ENCODE measurements at places on chromosomes 2 and 18.

DNA sequence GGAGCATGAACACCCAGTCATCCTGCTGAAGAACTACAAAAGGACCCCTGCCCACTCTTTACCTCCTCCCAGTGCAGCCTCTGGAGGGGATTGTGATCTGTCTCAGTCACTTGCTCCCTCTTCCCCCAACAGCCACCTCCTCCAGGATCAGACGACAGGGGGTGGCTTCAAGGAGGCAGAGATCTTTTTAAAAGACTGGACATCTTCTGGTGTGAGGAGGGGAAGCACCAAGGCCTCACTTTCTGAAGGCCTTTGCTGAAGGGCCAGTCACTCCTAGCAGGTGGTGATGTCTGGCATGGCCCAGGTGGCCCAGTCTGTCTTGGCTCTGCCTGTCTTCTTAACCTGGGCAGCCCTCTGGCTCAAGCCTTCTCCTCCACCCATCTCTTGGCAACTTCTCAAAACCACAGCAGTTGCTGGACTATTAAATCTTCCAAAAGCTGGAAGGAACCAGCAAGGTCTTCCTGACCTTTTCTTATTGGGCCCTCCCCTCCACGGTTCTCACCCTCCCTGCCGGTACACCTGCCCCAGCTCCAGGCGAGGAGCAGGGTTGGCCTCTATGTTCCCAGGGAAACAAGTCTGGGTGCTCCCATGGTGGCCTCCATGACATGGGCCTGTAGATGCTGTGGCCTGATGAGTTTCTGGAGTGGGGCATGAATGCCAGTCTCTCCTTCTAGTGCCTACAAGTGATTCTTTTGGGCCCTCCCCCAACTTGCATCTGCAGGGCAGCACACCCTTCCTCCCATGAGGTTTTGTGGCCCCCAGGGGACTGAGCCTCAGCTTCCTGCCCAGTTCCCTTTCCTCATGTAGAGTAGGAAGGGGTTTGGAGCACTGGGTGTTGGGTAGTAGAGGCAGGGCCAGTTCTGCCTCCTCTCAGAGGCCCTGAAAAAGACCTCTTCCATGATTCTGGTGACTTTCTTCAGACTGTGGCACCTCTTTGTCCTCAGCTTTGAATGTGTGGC is 5.0 kb upstream of the ATP6V1B1 start:
- no peak for DNase-seq

DNA sequence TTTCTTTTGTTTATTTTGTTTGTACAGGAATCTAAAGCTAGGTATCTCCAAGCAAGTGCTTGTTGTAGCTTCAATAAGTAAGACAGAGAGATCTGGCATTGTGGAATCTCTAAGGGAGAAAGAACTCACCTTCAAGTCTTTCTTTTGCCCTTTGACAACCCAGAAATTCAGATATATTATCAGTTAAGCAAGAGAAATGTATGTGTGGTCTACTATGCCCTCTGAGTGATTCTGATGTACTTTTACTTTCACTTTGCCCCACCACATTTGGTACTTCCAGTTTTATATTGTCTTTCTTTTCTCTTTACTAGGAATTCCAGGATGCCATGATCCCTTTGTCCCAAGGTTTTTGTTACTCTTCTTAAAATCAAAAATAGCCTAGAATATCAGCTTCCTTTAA is 259.6 kb upstream of the PIK3C3 start:
- DNase-seq = no peak

DNA sequence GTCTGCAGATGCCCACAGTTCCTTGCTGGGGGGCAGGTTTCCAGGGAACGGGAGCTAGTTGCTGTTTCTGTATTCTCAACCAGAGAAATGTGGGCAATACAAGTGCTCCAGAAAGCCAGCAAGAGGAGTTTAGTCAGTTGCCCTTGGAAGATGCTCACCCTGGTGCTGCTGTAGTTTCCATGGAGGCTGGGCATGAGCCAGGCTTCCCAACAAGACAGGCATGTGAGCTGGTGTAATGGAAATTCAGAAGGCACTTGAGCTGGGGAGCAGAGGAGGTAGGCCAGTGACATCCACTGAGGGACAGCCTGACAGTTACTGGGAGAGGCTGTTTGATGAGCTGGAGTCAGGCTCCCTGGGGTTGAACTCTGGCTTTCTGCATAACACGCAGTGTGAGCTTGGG is 7.7 kb downstream of the HK2 start:
- DNase-seq = no peak

GRCh38 chr2:173762864-173763263 is 202.3 kb downstream of the SP3 start:
- DNase-seq = no peak
